ENCODE measurements at places on chromosomes 3 and 15.

- DNase-seq: no peak
Measured at GRCh38 chr3:188590557-188590956, 436.6 kb downstream of the LPP start.

GRCh38 chr15:57752436-57752835 is 45.9 kb downstream of the POLR2M start:
- peak; percentile 8 for DNase-seq

GRCh38 chr3:191136347-191136746 is 62.7 kb upstream of the OSTN start:
- peak; percentile 16 for DNase-seq

- peak; percentile 20 for DNase-seq
Measured at GRCh38 chr3:34260271-34261000, 462.0 kb downstream of the PDCD6IP start.

GRCh38 chr15:90055182-90055581 is 47.1 kb downstream of the IDH2 start:
- no peak for DNase-seq

GRCh38 chr15:51205050-51205975 is 110.6 kb upstream of the TNFAIP8L3 start:
- DNase-seq: no peak

DNA sequence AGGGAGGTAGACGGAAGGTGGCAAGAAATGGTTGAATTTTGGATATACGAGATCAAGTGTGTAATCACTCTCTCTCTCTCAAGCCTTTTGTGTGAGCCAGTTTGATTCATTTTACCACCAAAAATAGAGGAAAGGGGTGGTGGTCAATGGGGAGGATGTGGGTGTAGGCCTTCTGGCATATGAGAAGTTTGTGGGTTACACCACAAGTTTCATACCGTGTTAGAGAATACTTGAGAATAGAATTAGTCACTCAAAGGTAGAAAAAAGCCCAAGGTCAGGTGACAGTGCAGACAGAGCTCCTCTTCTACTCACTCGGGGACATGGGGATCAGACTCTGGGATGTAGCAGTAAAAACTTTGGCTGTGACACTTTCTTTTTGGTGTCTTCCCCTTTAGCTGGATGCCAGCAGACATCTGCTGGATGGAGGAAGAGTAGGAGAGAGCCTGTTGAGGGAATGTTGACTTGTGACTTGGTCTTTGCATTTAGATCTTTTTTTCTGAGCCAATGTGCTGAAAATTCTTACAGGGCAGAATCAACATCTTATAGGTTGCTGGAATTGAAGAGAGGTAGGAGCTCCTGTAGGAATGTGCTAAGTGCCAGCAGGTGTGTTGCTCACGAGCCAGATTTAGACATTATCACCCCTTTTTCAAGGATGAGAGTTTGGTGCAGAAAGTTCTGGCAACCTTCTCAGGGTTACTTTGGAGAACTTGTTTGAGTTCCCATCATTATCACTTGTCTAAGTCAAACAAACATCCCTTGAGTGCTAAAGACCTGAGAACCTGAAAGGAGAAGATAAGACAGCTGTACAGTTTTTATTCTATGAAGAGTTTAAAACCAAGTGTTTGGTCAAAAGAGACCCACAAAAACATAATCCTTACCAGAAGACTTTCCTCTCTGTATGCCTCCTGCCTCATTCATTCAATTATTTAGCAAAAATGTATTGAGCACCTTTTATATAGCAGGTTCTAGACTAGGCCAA is 43.9 kb upstream of the RYK start:
- no peak for DNase-seq

GRCh38 chr3:63395960-63396359 is 117.9 kb downstream of the SYNPR start:
- DNase-seq: peak; percentile 80

GRCh38 chr3:51997935-51998596 is 2.4 kb upstream of the RPL29 start:
- no peak for DNase-seq

- peak; percentile 66 for DNase-seq
Measured at GRCh38 chr3:133843634-133844033, 38.0 kb downstream of the SRPRB start.

DNA sequence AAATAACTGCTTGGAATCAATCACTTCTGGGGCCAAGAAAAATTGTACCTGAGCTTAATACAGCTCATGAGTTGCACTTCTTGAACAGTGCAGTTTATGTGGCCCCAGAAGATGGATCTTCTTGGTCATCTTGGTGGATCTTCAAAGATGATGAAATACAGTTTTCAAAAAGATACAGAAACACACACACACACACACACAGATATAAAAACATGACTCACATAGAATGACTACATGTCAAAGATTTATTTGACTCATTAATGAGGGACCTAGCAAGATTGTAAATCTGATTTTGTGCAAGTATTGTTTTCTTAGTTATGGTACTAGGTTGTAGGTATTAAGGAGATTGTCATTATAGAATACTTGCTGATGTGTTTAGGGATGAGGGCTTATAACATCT is 32.6 kb downstream of the PDCD6IP start:
- DNase-seq: no peak

- no peak for DNase-seq
Measured at GRCh38 chr3:99730870-99731269, 86.8 kb upstream of the CMSS1 start.

DNA sequence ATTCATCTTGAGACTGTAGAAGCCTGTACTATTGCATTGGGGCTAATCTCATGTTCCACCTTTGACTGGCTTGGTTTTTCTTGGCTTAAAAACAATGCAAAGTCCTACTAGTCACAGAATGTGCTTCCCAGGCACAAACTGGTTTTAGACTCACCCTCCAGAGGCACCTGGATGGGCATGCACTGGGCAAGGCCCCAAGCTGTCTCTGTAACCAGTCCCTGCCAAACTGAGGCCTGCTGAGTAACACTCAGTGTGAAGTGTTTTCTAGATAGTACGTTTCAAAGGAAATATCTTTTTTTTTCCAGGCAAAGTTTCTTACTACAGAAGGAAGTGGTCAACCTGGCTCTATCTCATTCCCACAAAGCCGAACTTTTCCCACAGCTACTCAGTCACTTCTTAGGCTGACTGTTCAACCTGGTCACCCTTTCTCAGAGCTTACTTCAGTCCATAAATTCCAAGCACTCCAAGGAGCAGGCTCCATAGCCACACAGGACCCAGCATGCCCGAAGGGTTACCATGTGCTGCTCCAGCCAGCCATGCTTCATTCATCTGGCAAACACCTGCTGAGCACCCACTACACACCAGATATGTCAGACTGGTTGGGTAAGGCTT is 57.4 kb downstream of the NPTN start:
- DNase-seq: no peak

GRCh38 chr3:109325657-109326056 is 9.3 kb upstream of the DPPA2 start:
- DNase-seq: no peak

DNA sequence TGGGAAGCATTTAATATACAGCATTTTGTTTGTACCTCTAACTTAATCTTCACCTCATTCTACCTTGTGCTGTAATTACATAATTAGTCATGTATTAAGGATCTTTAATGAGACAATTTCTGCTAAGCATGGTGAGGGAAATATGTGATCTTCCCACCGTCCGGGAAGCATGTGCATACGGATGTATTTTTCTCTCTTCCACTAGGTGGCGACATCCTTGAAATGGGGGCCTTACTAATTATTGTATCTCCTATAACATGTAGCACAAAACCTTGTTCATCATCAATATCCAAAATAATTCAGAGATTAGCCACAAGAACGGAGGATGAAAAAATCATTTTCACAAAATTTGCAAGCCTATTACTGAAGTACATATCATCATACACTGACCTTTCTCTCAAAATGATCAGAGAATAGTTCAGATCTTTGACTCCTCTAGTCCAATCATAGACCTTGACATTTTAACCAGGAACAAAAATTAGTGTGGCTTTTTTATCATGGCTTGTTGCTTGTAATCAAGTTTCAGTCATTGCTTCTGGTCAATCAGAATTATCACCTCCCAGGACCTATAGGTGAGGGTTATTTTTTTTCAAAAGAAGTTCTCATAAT is 148.9 kb upstream of the GBE1 start:
- peak; percentile 44 for DNase-seq

GRCh38 chr15:78012643-78013077 is 64.9 kb downstream of the TBC1D2B start:
- no peak for DNase-seq

DNA sequence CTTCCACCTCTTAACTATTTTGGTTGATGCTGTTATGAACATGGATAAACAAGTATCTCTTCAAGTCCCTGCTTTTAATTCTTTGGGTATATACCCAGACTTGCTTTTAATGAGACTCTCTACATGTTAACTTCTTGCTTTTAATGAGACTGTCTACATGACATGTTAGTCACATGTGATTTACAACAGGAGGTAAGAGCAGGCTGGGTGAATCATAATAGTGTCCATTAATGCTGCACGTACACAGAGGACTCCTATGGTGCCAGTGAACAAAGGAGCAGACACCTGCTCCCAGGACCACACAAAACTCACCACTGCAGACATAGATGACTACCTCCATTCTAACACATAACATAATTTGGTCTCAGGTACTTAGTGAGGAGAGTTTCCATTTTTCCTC is 273.4 kb upstream of the NSMCE3 start:
- DNase-seq: no peak

DNA sequence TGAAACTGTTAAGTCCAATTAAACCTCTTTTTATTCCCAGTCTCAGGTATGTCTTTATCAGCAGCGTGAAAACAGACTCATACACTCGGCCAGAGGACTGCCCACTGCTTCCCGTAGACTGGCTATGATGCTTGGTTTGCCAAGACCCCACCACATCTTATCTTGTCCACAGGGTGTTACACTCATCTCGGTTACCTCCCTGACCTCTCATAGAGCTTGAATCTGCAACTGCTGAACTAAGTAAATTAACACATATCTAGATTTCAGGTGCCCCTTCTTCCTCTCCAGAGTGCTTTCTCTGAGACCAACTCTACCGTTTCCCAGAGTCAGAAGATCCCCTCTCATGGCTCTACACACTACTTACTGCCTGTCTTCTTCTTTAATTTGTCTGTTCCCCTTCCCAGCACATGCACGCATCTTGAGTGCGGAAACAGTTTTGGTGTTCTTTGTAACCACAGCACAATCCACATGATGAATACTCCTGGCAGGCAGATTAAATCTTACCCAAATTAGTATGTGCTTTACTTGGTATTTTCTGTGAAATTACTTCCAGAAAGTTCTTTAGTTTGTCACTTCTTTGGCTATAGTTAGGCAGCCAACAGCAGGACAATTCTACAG is 49.7 kb downstream of the CD200 start:
- DNase-seq: peak; percentile 47

DNA sequence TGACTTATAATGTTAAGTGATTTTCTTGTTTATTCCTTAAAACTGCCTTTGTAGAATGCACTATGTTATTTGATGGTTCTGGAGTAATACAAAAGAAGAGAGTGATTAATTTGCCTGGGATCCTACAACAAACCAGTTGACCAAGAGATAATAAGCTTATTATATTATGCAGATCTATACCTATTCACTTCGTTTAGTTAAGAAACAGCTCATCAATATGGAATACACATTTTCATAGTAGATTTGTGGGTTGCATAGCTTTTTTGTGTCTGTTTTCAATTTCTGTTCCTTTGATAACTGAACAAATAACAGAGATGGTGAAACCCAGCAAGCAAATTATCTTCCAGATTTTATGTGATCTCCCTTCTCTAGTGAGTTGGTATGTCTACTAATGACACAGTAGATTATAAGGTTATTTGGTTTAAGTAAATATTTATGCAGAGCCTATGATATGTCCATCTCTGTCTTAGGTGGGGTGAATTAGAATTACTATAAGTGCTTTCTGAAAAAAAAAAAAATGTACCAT is 443.3 kb upstream of the TPRG1 start:
- DNase-seq: no peak
